ENCODE measurements at places on chromosomes 16 and 17.

DNA sequence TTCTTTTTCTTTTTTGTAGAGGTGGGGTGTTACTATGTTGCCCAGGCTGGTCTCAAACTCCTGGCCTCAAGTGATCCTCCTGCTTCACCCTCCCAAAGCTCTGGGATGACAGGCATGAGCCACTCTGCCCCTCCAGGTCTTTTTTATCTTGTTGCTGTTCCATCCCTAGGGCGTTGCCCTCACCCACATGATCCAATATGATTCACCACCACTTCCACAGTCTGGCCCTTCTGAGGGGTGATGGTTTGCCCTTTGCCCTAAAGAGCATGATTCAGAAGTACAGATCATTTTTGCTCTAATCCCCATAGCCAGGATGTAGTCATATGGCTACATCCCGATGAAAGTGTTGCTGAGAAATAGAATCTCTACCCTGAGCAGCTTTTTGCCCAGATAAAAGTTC, 18.8 kb downstream of the STX4 start:
- DNase-seq = peak; percentile 94

DNA sequence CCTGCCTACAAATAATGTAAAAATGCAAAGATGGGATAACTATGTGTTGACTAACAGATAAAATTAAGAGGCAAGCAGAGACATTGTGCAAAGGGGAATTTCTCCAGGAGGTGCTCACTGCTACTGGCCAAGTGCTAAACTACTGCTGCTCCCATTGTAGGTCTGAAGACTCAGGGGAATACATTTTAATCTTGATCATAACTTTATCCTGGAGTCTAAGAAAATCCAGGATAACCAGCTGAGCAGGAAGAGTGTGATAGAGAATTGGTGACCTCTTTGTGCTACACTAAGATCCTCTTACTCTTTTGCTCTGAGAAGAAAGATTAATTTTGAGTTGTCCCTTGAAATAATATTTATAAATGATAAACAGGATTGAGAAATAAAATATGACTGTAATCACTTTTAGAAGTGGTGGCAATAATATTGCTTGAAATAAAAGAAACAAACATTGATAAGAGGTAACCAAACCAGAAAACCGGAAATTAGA, 5.9 kb downstream of the RNF43 start:
- no peak for DNase-seq

- DNase-seq = peak; percentile 48
Observed at GRCh38 chr17:4161192-4161966, 18.4 kb downstream of the CYB5D2 start.

DNA sequence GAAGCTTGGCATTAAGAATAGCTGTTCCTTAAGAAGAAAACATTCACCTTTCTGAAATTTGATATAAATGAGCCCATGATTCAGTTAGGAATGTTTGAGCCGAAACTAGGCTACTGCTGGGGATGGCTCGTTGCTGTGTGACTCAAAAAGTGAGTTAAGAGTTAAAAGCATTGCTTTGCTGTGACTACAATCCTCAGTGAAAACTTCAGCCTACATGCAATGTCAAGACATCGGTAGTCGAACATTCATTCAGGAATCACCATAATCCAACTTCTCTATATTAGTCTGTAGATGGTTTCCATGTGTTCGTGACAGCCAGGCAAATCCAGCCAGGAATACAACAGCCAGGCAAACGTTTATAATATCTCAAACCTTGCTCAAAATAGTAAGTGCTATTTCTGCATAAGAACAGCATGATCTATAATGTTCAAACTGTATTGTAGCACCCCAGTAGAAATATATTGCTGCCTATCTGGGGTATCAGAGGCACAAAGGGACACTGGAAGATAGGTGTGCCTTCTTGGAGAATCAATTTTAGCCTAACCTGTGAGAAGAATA, 1225.1 kb downstream of the CDH8 start:
- DNase-seq = no peak

- DNase-seq = no peak
Observed at GRCh38 chr17:27560668-27561067, 70.3 kb upstream of the LGALS9 start.

- DNase-seq = peak; percentile 19
Observed at GRCh38 chr17:61770043-61770442, 93.3 kb downstream of the BRIP1 start.

DNA sequence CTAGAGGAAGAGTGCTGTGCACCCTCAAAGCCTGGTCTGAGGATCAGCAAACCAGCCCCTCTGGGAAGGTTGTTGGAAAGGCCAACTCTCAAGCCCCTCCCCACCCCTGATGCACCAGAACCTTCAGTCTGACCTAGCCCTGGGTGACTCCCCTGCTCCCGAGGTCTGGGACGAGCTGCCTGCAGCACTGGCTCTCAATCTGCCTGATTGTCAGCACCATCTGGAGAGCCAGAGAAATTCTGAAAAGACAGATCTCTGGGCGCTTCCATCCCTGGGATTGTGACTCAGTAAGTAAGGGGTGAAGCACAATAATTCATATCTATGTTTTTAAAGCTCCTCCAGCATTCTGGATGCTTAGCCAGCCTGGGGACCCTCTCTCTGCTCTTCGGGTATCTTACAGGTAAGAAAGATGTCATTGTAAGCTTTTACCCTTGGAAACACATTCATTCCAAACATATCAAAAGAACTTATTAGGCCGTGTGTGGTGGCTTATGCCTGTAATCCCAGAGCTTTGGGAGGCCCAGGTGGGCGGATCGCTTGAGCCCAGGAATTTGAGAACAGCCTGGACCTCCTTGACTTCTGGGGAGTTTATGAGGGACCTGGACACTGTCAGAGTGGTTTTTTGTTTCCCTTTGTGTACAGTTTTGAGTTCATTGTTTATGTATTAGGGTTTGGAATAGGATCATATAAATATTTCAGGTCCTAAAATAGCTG, 147.5 kb downstream of the KCNJ12 start:
- DNase-seq = no peak

- no peak for DNase-seq
Observed at GRCh38 chr16:85819771-85820170, 20.3 kb downstream of the COX4I1 start.

DNA sequence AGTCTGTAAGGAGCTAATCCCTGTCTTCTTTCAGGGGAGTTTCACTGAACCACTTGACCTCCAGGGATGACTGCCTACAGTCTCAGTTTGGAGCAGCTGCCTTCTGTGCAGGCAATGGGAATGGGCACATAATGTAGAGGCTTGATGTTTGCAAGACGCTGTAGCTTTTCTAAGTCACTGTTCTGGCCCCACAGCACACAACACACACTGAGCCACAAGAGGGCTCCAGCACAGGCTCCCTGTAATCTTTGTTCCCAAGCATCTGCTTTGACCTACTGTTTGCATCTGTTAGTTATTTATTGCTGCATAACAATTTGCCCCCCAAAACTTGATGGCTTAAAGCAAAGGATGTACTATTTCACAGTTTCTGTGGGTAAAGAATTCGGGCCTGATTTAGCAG, 419.0 kb upstream of the ASIC2 start:
- no peak for DNase-seq

- peak; percentile 9 for DNase-seq
Observed at GRCh38 chr16:53925107-53925410, 221.1 kb downstream of the FTO start.

Measured in inflammatory macrophage treated with lipopolysaccharide for 4 hours (primary cell).